Activated CD8-positive, alpha-beta memory T cell treated with anti-CD3 and anti-CD28 coated beads, Interleukin-2, amount 50 U/mL, for 4 hours (primary cell): ENCODE measurements at places on chromosomes 6 and 20.

- no peak for DNase-seq
Observed at GRCh38 chr6:154602296-154602695, 91.8 kb upstream of the CNKSR3 start.

DNA sequence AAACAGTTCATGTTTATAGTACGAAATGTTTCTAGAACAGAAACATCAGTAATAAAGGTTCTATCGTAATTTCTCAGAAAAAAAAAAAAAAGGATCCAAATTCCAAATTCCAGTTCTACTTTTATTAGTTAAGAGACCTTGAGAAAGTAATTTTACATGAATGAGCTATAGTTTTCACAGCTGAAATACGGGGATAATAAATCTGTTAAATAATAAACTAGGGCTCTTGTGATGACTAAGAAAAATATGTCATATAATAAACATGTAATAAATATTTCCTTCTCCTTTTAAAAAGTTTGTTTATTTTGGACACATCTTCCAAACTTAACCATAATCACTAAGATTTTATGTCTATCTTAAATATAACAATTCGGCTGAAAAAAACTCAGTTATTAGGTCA lies 17.8 kb downstream of the RARS2 start:
- DNase-seq = no peak

DNA sequence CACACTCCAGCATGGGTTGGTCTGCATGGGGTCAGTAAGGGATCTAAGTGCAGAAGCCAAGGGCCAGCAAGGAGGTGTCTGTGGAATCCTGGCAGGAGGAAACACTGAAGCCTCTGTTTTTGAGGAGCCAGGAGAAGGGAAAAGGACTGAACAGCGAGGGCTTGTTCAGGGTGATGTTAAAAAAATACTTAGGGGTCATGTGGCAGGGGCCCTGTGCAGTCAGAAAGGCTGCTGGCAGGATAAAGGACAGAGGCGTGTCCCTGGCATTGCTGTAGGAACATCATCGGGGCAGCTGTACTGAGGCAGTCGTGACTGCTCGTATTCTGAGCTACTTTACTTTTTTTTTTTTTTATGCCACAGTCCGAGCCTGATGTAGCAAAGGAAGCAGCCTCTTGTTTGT lies 127.1 kb upstream of the ZFP64 start:
- no peak for DNase-seq

GRCh38 chr20:57210054-57210910 lies 56.2 kb downstream of the BMP7 start:
- DNase-seq = no peak

DNA sequence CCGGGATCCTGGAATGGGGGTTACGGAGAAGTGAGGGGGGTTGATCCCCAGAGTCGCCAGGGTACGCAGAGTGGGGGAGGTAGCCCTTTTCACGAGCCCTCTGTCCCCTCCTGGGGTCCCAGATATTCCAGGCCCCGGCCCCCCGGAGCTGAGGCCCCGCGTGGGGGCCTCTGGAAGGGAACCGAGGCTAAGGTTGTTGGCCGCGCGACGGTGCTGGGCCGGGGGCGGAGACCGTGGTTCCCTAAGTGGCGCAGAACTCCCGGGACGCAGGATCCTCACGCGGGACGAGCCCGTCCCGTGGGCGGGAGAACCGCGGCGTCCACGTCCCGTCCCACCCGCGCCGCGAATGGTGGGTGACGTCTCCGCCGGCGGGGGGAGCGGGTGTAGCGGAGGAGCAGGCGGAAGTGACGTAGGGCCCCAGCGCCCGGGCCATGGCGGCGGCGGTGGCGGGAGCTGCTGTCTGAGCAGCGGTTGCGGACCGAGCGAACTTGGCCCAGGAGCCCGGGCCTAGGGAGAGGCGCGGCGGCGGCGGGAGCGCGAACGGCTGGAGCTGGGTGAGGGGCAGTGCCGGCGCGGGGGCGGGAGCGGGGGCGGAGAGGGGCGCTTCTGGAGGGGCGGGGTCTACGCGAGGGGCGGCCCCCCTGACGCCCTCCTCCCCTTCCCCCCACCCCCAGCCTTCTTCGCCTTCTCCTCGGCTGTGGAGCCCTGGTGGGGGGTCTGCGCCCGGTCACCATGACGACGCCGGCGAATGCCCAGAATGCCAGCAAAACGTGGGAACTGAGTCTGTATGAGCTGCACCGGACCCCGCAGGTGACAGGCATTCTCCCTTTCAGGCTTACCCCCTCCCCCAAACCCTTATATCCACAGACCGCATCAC lies at the start of gene RING1:
Gene RING1 (plus strand): TSS at position 410 of the 877 bp plus-strand sequence. CDS start 323 bp downstream, at position 733.
- DNase-seq = peak; percentile 92
